Right forelimb (tissue), 1 donor: ENCODE measurements at places on chromosomes 2 and 18.

- no peak for DNase-seq
Observed at GRCh38 chr2:108454440-108454839, 5.4 kb downstream of the GCC2 start.

- DNase-seq: no peak
Observed at GRCh38 chr2:10721396-10722251, at the start of gene ATP6V1C2. Gene ATP6V1C2, plus strand, starts transcription at chr2:10721630. Its CDS starts 1,220 bp downstream, at chr2:10722850.

GRCh38 chr2:208015475-208015874 is 9.9 kb downstream of the PLEKHM3 start:
- no peak for DNase-seq

- DNase-seq: no peak
Observed at GRCh38 chr2:18077704-18078103, 199.2 kb downstream of the KCNS3 start.

DNA sequence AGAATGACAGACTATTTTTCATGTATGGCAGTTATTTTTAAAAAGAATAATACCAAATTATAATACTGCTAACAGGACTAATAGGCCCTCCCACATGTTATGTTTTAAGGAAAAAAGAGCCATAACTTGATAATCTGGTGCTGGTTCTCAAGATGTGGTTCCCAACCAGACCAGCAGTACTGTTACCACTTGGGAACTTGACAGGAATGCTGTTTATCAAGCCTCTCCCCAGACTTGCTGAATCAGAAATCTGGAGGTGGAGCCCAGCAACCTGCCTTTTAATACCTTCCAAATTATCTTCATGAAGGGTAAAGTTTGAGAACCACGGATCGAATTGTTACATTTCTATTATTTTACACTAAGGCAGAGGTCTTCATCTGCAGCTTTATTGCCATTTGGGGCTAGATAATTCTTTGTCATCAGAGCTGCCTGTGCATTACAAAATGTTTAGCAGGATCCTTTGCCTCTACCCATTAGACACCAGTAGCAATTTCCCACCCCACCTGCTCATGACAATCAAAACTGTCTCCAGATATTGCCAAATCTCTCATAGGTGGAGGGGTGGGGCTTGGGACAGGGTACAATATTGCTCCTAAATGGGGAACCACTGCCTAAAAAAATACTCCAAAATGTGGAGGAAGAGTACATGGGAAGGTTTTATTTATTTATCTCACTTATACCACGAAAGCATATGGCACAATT is 629.6 kb downstream of the ARHGAP15 start:
- DNase-seq: no peak

DNA sequence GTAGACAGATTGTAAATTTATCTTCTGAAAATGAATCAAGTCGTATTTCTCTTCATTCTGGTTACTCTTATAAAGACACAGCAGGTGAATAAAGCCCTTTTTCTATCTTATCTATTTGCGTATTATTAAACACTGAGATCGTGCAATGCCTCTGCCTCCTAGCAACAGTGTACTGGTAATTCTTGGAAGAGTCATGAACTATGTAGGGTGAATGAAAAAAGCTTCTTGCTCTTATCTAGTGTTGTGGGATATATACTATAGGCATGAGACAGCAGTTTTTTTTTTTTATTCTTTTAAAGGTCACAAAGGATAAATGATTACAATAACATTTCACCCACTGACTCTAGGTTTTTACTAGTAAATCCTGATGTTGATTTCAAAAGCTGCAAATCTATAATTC is 324.2 kb downstream of the PDE11A start:
- no peak for DNase-seq

DNA sequence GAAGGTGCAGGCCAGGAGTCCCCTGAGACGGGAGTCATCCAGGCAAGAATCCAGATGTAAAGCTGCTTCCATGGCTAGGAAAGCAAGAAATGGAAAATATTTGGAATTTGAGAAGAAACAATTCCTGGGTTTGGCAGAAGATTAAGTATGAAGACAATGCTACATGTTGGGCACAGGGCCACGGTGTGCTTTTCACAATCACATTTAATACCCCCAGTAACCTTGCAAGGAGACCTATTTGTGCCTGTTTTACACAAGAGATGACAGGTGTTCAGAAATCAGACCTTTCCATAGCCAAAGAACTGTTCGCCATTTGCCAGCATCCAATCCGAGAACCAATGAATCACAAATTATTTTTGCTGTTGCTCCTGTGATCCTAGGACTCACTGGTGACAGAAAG is 50.5 kb downstream of the KCTD1 start:
- DNase-seq: no peak

DNA sequence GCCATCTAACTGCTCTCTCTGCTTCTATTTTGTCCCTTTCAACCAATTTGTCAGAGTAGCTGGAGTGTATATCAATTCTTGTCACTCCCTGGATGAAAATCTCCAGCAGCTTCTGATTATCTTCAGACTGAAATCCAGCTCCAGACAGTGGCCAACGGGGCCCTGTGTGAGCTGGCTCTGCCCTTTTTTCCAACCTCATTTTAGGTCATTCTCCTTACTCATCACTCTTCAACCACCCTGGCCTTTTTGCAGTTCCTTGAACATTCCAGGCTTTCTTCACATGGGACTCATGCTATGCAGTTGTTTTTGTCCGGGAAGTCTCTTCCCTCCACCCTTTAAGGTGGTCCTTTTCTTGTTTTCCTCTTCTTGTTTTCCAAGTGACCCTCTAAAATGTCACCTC is 15.4 kb upstream of the FAP start:
- no peak for DNase-seq

GRCh38 chr2:121904656-121905055 is 149.2 kb downstream of the TSN start:
- DNase-seq: no peak

GRCh38 chr2:161709428-161709827 is 85.2 kb downstream of the SLC4A10 start:
- no peak for DNase-seq

- no peak for DNase-seq
Observed at GRCh38 chr2:132656266-132656975, 13.6 kb downstream of the LYPD1 start.
